ENCODE measurements at places on chromosomes 7 and 10. TPM values are rescaled to one million over a fixed set of nuclear protein-coding genes. Genes with fewer than 3 reads are reported as not detected.

BUD31 gene
- 29.4 TPM for total RNA-seq

MYL10 gene
- total RNA-seq = not detected

SEMA3A gene
- 88.9 TPM for total RNA-seq

WIPF3 gene
- 4.1 TPM for total RNA-seq

PCGF5 gene
- total RNA-seq = 10.8 TPM

SLC13A4 gene
- total RNA-seq = 0.26 TPM

C7orf33 gene
- not detected for total RNA-seq

DRGX gene
- total RNA-seq = not detected

GLUD1 gene
- 189 TPM for total RNA-seq

HOXA7 gene
- total RNA-seq = 8.4 TPM

ATXN7L1 gene
- 8.2 TPM for total RNA-seq

RSPH10B gene
- total RNA-seq = not detected

HOXA9 gene
- total RNA-seq = 26.4 TPM

FZD1 gene
- 7.2 TPM for total RNA-seq

PDSS1 gene
- 17.9 TPM for total RNA-seq

GPRIN2 gene
- total RNA-seq = not detected

Measured in uterus (tissue), 4 donors.